ENCODE measurements at places on chromosomes 7 and 10. TPM values are rescaled to one million over a fixed set of nuclear protein-coding genes. Genes with fewer than 3 reads are reported as not detected.

DNA sequence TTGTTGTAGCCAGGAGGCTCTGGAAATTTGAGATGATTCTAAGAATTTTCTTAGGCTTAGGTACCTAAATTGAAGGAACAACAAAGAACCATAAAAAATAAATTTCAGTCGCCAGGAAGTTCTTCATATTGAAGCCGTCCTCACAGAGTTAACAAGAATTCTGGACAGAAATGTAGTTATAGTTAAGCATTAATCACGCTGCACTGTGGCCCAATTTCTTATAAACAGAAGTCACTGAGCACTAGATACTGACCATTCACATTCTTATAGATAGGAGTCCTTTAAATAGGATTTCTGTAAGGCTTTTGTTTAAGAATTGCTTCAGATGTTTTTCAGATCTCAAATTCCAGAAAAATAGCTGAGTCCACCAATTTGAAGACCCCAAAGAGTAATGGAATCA is 256.2 kb upstream of the PITRM1 start:
- no peak for DNase-seq

DNA sequence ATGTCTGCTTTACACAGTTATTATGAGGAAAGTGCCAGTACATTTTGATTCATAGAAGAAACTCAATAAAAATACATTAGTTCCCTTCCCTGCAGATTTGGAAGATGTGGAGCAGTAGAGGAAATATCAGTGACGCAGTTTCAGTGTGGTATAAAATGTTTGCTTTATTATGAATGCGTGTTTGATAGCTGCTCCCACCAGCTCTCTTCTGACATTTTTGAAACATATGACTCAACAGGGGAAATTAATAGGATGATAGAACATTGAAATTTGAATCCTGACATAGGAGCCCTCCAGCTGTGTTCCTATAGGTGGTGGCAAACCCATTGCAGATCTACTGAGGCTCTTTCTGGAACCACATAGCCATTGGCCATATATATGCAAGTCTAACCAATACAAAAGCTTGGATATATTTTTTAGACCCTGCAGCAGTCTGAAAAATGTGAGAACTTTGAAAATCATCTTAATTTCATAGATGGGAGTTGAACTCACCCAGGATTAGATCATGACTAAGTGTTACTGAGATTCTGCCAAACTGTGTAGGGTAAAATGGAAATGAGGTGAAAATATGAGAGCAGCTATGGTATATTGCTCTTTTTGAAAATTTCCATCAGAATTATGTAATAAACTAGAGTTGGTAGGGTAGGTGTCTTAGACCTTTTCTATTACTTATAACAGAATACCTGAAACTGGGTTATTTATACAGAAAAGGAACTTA is 47.8 kb downstream of the BZW2 start:
- no peak for DNase-seq

GRCh38 chr10:36038316-36038955 is 396.3 kb upstream of the FZD8 start:
- no peak for DNase-seq

DNA sequence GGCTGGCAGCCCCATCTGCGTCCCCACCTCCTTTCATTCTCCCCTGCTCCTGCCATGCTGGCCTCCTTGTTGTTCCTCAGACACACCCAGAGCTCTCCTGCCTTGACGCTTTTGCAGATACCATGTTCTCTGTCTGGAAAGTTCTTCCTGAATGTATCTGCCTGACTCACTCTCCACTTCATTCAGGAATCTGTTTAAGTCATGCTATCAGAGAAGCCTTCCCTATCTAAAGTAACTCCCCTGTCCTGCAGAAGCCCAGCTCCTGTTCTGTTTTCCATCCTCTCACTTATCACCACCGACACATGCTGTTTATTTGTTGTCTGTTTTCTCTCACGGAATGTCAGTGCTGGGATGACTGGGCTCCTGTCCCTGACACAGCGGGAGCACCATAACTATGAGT is 82.0 kb downstream of the AFAP1L2 start:
- DNase-seq, result no peak

DNA sequence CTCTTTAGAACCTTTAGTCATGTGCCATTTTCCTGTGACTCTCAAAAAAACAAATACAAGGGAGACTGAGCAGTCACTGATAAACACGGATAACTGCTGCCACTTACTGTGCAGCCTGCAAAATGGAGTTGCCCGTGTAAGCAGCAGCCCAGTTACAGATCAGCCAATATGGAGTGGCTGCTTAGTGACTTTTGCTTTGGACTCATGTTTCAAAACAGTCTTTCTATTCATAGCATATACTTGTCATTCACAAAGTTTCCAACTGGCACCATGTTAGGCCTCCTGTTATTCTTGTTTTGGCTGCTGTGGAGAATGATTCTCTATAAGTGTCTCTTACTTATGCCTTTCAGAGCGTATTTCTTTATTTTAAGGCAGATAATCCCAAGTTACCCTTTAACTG is 3.0 kb downstream of the FAM204A start:
- DNase-seq, result no peak

GRCh38 chr10:14603534-14604102 is 171.1 kb downstream of the FAM107B start:
- DNase-seq, result no peak

Gene FOXI2
- total RNA-seq, result not detected
